ENCODE measurements at places on chromosomes 7 and 10.

GRCh38 chr7:155705623-155706360, 61.3 kb downstream of the RBM33 start:
- no peak for DNase-seq

GRCh38 chr7:73735528-73735905, 3.1 kb downstream of the ABHD11 start:
- DNase-seq: no peak

- no peak for DNase-seq
Measured at GRCh38 chr7:76231071-76231470, 29.4 kb downstream of the SRRM3 start.

DNA sequence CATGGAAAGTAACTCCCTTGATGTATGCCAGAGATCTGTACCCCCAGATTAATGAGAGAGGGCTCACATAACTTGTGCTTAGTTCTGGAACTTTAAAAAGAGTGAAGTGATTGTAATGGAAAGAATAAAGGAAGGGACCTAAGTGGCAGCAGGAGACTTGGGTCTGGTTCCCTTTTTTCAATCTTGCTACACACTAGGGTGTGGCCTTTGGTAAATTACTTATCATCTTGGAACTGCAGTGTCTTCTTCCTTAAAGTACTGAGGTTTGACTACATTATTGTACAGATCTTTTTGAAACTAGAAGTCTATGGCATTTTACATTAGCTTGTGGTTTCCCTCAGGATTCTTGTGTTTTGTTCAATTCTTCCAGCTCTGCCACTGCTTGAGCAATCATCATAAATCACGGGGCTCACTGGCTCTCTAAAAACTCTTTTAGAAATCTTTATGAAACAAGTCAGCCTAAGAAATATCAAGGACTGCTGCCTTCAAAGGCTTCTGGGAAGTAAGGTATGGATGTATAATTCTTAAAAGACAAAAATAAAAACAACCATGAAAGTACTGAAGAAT, 22.5 kb upstream of the CHRM2 start:
- no peak for DNase-seq

DNA sequence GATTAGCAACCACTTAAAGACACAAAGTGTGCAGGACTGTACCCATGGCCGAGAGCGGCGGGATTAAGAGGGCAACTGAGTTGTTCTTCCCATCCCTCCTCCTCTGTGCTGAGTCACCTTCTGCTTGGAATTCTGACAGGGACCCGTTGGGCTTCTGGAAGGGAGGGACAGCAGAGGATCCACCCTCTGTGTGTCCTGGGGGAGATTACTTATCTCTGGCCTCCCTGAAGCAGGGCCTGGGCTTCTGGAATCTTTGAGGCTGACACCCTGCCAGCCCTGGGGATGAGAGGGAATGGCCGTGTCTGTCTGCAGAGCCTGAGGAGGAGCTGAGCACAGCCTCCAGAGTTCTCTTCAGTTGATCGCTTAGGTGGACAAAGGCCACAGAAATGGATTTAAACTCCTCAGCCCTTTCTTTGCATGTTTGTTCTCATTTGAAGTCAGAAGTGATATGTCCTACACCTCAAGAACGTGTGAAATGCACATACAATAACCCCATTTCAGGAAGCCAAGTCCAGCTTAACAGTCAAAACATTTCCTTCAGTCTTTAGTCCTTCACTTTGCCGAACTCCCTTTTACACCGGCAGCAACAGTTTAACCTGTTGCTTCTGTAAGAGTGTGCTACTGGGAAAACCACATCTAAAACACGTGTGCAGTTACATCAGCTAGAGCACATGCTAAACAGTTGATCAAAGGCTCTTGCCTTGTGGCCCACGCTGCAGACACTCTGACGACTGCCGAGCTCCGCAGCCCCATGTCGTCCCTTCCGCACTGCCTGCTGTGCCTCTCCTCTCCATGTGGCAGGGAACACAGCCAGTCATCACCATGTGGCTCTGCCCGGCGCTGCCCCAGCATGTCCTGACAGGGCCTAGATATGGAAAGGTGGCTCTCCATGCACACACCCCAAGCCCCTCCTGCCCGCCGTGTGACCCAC, 55.7 kb downstream of the IKZF1 start:
- no peak for DNase-seq

DNA sequence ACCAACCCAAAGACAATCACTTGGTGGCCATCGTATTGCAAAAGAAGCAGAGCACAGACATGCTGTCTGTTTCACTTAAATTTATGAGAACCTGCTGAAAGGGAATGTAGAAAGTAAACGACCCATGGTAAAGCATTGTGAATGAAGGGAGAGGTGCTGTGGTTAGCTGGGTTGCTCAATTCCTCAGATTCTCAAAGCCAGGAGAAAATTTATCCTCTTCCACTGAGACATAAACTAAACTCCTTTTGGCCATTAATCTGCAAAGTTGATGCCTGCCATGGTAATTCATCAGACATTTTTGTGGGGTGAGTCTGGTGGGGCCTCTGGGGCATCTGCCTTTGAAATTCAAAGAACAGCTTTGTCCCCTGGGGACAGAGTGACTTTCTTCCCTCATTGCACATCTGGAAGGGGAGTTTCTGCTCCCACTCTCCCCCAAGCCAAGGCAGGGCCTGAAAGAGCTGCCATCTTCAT, 951.0 kb downstream of the LRMDA start:
- peak; percentile 32 for DNase-seq

GRCh38 chr10:26860102-26860442, 686 bp downstream of the ABI1 start:
- DNase-seq: peak; percentile 57

GRCh38 chr7:12965767-12966166, 278.3 kb downstream of the ARL4A start:
- DNase-seq: no peak

GRCh38 chr10:31664803-31665202, 263.8 kb downstream of the ARHGAP12 start:
- DNase-seq: no peak

- DNase-seq: no peak
Measured at GRCh38 chr7:18689551-18689950, 194.0 kb downstream of the HDAC9 start.

DNA sequence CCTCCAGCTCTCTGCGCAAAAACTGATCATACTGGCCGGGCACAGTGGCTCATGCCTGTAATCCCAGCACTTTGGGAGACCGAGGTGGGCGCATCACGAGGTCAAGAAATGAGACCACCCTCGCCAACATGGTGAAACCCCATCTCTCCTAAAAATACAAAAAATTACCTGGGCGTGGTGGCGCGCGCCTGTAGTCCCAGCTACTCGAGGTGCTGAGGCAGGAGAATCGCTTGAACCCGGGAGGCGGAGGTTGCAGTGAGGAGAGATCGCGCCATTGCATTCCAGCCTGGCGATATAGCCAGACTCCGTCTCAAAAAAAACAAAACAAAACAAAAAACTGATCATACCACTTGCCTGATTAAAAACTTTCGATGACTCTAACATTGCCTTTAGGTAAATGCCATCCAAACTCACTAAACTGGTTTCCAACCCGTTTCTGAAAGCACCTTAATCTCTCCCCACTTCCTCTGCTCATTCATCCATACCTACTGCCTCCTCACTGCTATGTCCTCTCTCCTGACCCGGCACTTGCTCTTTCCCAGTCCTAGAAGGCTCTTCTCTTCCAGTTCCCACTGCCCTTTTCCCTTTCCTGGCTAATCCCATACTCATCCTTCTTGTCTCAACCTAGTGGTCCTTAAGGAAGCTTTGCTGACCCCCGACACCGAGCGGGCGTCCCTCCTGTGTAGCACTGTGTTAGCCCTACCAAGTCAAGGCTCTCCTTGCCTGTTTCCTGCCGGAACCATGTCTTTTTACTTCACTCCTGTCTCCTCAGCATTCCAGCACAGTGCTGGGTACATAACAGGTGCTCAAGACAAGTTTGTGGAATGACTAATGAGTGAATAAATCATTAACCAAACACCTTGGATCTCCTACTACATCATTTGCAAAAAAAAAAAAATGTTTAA, 686 bp upstream of the MIOS start:
- DNase-seq: no peak
